ENCODE measurements at places on chromosomes 4 and X.

DNA sequence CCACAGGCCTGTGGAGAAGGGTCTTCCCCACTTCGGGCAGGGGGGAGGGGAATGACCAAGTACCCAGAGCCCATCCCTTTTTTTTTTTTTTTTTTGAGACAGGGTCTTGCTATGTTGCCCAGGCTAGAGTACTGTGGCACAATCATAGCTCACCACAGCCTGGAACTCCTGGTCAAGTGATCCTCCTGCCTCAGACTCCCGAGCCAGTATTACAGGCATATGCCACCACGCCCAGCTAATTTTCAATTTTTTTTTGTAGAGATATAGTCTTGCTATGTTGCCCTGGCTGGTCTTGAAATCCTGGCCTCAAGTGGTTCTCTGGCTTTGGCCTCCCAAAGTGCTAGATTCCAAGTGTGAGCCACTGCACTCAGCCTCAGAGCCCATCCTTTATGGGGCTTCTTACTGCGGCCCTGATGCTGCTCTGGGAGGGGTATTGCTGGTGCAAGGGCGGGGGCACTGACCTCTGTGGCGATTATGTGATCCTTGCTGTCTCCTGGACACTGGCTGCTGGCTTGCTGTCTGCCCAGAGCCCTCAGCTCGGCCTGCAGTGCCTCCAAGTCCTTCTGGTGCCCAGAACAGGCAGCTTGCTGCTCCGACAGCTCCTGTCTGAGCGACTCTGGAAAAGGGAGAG lies 32.9 kb downstream of the MED28 start:
- DNase-seq = no peak

DNA sequence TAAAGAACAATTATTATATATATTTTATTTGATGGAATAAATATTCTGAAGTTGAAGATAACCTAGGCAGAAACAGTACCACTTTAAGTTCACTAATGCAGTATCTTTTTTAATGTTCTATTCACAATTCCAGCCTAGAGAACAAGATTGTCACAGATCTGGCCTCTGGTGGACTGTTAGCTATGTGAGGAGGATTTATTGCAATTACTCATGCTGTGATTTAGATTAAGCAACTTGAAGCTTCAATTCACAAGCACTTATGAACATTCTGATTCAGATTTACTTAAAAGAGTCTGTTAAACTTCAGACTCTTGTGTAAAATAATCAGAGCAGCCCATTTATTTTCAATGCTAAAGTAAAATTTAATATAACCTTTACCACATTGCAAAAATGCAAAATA lies 1489.8 kb downstream of the STIM2 start:
- no peak for DNase-seq

GRCh38 chrX:12013211-12013618 lies 125.1 kb upstream of the FRMPD4 start:
- DNase-seq = no peak

GRCh38 chrX:47245156-47245555 lies 12.3 kb downstream of the USP11 start:
- no peak for DNase-seq

DNA sequence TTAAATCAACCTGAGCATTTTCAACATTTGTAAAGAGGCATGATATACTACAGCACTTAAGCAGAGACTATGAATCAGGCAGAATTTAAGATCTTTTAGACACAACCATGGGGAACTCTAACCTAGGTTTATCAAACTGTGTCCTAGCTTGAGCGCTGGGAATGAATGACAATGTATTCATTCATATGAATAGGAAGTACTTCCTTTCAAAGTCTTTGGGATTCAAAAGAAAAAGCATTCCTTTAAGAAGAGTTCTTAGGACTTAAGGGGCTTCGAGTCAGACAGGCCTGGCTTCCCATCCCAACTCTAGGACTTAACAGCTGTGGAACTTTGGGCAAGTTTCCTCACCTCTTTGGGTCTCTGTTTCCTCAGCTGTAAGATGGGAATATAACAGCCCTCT lies 104.6 kb downstream of the ANAPC4 start:
- DNase-seq = no peak

GRCh38 chr4:77931452-77932135 lies 69.0 kb downstream of the MRPL1 start:
- no peak for DNase-seq

DNA sequence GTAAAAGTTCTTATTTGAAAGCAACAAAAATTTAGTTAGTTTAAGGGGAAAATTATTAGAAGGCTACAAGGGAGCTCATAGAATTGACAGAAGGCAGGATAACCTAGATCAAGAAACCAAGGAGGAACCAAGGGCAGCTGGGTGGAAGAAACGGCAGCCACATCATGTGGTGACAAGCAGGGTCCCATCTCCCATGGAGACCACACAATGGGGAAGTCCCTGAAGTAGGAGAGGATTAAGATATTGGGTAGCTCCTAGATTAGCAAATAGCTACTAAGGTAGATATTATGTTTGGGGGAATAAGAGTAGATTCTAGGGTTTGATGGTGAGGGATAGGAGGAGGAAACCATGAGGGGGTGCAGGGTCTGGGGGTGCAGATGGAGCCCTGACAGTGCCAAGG lies 48.0 kb upstream of the TMEM154 start:
- no peak for DNase-seq

DNA sequence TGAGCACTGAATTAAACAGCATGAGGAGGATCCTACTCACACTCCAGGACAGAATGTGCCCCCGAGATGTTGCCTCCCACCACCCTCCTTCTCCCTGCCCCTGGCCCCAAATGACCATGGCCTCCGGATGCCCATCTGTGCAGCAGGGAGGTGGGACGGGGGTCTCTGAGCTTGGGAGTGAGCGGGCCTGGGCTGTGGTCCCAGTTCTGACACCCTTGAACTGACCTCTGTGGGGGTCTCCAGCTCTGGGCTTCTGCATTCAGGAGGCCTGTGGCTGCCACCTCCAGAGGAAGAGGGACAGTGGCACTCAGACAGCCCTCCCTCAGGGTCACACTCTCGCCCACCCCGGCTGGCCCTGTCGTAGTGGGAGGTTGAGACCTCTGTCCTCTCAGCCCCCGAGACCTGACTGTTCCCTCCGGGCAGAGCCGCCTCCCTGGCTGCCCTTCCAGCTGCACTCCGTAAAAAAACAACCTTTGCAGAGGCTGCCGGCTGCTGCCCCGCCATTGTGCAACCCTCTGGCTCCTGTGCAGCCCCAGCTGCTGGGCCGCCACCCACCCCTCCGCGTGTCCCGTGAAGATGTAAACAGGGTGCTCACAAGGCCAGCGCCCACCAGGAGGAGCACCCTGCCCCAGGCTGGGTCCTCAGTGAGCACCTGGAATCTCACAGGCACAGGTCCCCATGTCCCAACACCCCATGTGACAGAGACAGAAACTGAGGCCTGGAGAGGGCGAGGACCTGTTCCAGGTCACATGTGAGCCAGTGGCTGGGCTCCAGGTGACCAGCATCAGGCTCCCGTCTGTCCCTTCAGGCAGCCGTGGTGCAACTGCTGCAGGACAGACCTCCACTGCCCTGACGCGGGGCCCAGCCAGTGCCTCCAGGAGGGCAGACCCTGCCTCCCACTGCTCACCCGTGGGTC lies 39.6 kb downstream of the HTRA3 start:
- DNase-seq = no peak

DNA sequence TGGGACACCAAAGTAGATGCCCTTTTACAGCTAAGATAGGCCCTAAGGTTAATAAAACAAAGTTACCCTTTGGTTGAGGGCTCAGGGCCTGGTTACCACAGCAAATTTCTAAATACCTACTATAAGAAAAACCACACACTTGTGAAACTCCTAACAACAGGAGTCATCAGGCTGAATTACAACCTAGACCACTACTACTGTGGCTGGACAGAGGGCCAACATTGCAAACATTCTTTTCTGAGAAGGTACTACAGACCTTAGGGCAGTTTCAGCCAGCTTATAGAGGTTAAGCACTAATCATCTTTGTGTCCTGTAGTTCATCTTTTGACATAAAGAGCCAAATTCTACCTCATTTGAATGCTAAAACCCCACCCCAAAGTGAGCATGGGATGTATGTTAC lies 504.0 kb downstream of the RAPGEF2 start:
- DNase-seq = no peak

- DNase-seq = peak; percentile 72
These were observed 715.8 kb downstream of the CCSER1 start for GRCh38 chr4:90842960-90843359.

GRCh38 chr4:51930557-51930956 lies 87.6 kb downstream of the DCUN1D4 start:
- DNase-seq = no peak

DNA sequence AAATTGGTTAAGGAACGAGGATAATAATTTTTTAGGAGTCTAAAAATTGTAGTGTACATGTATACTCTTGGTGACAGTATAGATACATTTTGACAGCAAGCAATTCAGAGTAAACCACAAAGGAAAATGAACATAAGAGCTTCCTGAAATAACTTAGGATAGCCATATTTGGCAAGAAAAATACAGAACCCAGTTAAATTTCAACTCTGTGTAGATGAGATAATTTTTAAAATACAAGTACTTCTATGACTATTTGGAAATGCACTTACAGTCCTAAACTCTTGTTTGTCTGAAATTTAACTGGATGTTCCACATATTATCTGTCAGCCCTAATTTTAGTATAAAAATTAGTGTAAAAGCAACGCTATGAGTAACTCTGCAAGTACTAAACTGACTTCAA lies 124.4 kb upstream of the PCDH18 start:
- no peak for DNase-seq

- no peak for DNase-seq
These were observed 180.5 kb downstream of the GLUD2 start for GRCh38 chrX:121227888-121228287.

GRCh38 chrX:39117101-39117500 lies 315.8 kb downstream of the MID1IP1 start:
- no peak for DNase-seq

- peak; percentile 15 for DNase-seq
These were observed 11.7 kb downstream of the OPHN1 start for GRCh38 chrX:68421636-68422035.

DNA sequence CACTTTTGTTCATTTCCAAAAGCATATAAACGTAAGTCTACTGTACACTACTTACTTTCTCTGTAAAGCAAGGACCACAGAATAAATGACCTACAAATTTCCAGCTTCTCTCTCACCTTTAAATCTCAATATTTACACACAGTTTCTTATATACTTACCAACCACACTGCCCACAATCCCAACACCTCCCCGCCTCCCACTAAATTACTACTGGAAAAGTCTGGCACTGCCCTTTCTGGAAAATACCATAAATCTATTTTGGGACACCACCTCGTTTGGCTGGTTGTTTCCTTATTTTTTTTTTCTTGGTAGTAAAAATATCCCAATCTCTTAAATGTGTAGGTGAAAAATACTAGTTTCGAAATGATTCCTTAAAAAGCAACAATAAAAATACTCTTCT lies 19.6 kb downstream of the FAT1 start:
- no peak for DNase-seq

DNA sequence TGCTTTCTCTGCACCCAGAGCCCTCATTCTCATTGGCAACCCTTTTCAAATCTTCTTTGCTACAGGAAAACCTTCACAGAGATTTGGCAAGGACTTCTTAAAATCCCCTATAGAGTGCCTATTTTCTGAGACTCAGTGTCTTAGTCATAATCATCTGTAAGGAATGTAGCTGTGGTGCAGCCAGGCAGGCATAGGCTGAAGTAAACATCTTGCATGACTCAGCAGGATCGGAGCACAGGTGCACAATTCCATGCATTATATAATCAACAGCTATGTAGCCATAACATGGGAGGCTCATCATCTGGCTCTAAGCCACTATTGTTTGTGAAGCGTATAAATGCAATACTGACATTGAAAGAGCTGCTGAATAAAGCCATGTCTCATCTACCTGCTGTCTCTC lies 368.8 kb downstream of the MAGEE1 start:
- DNase-seq = no peak

All from large intestine (tissue), 12 donors.